ENCODE measurements at places on chromosomes 13 and 19.

- no peak for DNase-seq
These were observed 1044.4 kb downstream of the UQCRFS1 start for GRCh38 chr19:28168557-28168956.

- no peak for DNase-seq
These were observed 206.5 kb downstream of the ENOX1 start for GRCh38 chr13:43580280-43580679.

DNA sequence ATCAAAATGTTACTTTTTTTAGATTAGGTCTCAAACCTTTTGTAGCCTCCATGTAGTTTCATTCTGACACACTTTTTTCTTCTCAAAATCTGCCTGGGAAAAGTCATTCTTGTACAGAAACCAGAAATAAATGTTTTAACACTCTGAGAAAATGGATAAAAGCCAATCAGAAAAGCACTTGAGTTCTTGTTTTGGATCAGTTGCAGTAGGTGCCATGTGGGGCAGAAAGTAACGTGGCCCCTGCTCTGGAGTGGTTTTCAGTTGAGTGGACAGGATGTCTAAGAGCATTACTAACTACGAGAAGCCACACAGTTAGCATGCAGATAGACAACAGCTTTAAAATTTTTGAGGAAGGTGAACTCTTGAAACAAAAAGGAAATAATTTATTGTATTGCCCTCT, 19.1 kb downstream of the GPR183 start:
- peak; percentile 58 for DNase-seq

GRCh38 chr19:39206122-39206521, 2.1 kb upstream of the SYCN start:
- DNase-seq = no peak

- DNase-seq = no peak
These were observed 94.2 kb downstream of the ZNF737 start for GRCh38 chr19:20471431-20471830.

DNA sequence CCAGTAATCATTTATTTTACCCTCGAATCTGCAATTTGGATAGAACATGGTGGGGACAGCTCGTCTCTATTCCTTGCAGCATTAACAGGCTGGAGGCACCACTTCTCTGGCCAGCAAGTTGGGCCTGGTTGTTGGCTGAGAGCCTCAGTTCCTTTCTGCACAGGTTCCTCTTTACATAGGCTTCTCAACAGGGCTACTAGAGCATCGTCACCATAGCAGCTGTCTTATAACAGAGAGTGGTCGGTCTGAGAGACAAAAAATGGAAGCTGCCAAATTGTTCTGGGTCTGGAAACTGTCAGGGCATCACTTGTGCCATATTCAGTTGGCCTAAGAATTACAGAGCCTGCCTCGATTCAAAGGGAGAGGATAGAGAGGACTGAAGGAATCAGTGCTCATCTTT, 86.7 kb downstream of the DNAJC15 start:
- DNase-seq = no peak

DNA sequence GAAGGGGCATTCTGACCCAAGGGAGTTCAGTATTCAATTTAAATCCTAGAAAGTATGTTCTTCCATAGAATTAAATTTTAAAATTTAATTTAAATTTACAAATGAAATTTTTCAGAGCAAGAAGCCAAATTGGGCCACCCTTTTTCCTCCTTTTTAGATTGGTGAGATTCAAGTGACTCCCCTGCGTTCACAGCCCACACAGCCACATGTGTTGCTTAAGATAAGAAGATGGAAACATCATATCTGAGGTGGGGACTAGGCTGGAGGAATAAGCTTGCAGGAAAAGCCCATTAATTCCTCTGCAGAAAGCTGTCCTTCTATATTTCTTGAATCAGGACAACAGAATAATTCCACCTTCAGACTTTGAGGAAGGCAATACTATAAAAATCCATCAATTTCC, 392.7 kb upstream of the ZNF507 start:
- DNase-seq = no peak

DNA sequence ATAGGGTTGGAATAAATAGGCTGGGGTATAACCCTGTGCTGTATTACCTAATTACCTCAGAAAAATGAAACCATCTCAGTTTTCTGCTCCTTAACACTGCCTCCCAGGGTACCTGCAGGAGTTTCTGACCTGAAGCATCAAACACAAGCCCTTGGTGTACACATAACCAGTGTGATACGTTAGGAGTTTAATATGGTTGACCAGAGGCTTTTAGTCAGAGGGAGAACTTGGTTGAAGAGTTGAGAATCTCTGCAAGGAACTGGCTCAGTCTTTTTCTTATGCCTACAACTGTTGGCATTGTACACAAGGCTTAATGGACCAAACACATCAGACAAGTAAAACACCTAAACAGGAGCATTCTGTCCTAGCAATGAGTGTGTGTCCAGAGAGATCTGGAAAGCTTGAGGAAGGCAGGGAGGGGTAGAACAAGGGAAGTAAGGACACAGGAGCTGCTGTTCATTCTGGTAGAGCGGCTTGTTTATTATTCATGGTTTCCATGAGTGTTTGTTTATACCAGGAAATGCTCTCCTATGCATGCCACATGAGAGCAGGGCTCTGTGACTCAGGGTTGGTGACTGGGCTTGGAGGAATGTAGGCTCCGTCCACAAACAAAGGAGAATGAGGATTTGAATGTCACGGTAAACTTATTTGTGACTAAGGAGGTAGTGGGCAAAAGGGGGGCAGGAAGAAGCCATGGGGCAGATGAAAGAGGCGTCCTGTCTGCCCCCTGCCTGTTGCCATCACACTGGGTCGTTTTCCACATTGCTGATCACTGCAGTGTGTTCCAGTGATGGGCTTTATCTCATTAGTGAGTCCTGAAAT, 11.9 kb upstream of the SPATA13 start:
- DNase-seq = no peak

DNA sequence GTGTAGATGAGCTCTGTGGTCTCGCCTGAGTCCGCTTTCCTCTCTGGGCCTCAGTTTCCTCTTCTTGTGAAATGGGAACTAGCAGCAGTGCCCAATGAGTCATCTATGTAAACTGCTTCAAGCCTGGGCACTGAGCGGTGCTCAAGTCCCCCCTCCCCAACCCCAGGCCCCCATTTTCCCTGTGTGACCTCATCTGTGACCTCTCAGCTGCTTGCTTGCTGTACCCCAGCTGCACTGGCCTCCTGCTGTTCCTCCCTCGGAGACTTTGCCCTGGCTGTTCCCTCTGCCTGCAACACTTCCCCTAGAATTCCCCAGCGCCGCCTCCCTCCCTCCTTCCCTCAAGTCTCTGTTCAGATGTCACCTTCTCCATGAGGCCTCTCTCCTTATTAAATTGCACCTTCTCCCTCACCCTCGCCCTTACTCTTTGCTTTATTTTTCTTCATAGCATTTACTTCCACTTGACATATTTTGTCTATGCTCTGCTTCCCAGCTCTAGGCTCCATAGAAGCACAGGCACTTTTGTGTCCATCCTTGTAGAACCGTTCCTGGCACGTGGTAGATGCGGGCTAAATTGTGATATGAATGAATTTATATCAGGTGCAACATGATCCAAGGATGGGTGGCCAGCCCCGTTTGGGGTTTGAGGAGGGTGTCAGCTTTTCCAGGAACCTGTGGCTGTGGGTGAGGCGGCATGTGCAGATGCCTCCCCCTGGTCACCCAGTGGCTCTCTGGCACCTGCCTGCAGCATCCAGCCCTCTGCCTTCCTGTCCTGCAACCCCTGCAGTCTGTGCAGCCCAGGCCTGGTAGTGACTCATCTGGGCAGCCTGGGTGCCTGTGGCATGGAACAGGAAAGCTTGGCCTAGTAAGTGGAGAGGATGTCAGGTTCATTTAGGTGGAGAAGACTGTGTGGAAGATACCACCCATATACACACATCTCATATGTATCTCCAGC, 26.3 kb downstream of the SIPA1L3 start:
- no peak for DNase-seq

DNA sequence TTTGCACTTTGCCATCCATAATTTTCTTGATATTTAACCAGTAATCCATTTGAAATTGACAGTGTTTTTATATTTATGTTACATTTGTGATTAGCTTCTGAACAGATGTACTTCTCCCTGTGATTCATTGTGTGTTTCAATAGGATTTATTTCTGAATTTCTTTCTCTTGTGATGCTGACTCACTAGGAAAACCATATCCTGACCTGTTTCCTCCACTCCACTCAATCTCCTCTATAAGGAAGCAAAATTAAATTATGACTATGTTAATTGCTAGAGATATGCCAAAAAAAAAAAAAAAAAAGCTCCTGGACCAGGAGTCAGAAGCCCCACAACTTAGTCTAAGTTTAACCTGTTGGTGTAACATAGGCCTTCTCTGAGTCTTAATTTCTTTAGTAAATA, 614.6 kb upstream of the SPRY2 start:
- DNase-seq = no peak

- DNase-seq = no peak
These were observed 26.2 kb downstream of the MIER2 start for GRCh38 chr19:318509-318774.

GRCh38 chr19:44588771-44589112, 24.6 kb upstream of the IGSF23 start:
- DNase-seq = no peak

DNA sequence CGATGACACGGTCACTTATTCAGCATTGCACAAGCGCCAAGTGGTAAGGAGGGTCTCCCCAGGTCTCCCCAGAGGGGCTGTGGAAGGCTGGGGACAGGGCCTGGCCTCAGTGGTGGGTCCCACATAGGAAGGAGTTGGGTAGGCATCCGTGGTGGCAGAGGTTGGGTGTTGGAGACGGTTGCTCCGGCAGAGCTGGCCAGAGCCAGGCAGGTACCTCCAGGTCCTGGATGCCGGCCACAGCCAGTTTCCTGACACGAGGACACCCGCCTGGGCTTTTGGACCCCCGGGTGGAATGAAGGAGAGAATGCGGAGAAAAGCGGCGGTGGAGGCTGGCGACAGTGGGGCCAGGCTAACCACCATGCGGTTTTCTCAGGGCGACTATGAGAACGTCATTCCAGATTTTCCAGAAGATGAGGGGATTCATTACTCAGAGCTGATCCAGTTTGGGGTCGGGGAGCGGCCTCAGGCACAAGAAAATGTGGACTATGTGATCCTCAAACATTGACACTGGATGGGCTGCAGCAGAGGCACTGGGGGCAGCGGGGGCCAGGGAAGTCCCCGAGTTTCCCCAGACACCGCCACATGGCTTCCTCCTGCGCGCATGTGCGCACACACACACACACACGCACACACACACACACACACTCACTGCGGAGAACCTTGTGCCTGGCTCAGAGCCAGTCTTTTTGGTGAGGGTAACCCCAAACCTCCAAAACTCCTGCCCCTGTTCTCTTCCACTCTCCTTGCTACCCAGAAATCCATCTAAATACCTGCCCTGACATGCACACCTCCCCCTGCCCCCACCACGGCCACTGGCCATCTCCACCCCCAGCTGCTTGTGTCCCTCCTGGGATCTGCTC, 1.3 kb upstream of the FFAR1 start:
- DNase-seq = peak; percentile 78

DNA sequence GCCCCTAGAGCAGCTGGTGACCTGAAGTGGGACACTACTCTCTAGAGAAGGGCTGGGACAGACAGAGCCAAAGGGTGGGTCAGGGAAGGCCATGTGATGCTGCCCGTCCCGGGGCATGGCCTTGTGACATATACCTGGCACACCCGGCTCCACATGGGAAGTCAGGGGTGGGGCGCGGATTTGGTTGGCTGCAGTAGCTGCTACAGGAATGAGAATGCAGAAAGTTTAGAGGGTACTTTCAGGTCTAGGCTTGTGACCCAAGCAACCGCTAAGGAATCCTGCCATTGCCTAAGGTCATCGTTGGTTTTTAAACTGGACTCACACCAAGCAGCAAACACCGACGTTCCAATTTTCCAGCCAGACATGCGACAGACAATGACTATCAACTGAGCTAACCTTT, 25.9 kb downstream of the RCBTB2 start:
- DNase-seq = no peak

- no peak for DNase-seq
These were observed at the start of gene PRRG2 for GRCh38 chr19:49581007-49581508. PRRG2 (plus strand) TSS chr19:49581316; CDS start chr19:49583220, 1,904 bp downstream.

DNA sequence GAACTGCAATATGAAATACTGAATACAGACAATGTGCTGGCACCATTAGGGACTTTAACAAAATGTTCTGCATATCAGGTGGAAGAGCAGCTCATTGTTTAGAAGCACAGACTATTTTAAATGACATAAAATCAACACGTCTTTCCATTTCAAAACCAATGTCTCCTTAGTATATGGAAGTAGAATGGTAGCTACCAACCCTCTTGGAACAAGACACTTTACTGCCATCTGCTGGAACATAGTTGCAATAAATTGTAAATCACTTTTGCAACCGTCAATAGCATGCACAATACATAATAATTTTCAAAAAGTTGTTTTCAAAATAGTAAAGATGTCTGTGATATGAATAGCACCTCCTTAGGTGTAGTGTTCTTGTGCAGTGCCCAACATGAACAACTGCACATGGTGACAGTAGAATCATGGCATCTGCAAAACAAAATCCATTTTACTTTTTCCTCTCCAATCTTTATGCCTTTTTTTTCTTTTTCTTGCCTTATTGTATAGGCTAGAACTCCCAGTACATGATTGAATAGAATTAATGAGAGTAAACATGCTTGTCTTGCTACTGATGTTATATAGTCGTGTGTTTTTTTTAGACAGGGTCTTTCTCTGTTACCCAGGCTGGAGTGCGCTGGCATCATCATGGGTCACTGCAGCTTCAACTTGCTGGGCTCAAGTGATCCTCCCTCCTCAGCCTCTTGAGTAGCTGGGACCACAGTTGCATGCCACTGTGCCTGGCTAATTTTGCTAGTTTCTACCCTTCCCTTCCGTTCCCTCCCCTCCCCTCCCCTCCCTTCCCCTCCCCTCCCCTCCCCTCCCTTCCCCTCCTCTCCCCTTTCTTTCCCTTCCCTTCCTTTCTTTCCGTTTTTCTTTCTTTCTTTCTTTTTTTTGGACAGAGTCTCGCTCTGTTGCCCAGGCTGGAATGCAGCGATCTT, 7.8 kb upstream of the LYPD5 start:
- no peak for DNase-seq

DNA sequence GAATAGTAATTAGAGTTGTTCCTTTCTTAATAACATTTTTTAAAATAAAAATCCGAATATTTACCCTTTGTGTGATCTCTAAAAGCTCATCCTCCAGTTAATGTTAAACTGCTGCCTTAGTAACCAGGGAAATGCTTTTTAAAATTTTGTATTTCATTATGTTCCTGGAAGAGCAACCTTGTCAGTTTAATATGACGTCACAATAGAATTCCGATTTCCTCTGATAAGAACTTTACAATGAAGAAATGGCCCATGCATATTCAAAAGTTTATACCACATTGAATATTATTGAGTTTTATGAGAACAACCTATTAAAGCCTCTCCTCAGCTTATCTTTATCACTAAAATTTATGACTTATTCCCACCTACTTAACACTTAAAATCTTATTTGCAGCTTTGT, 1566.6 kb downstream of the EFNB2 start:
- DNase-seq = no peak

GRCh38 chr19:2199215-2199614, 35.5 kb downstream of the DOT1L start:
- DNase-seq = no peak

GRCh38 chr13:112366907-112367646, 9.1 kb upstream of the SPACA7 start:
- no peak for DNase-seq
